ENCODE measurements at places on chromosomes 3 and 15.

- no peak for DNase-seq
Measured at GRCh38 chr15:50933341-50933740, 24.9 kb downstream of the AP4E1 start.

GRCh38 chr15:101458908-101459578 is 30.5 kb downstream of the PCSK6 start:
- DNase-seq, result no peak

DNA sequence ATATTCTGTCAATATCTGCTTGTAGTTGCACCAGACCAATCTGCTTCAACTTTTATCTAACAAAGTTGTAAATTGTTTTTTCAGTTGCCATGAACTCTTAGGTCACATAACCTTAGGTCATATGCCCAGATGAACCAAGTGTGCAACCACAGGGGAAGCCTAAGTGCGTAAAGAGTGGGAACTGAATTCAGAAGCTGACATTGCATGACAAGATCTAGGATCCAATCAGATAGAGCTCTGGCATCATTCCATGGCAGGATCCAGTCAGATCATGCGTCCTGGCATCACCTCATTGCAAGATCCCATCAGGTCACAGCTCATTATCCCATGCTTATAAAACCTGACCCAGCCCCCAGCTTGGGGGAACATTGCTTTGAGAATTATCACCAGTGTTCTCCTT is 18.9 kb upstream of the IFT57 start:
- DNase-seq, result no peak

DNA sequence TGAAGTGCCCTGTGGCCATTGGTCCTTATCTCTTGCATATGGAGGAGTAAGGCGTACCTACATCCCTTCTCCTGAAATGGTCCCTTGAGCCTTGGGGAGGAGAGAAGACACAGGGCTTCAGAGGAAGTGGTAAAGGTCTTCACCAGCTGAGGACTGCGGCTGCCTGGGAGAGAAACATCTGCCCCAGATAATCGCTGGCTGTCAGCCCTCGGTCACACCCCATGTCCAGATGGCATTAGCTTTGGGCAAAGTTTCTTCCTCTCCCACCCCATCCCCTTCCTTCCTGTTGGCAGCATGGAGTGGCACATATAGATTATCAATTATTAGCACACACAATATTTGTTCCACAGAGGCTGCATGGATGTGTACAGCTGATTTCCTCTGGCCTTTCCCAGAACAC is 61.6 kb downstream of the LRTM1 start:
- DNase-seq, result no peak

DNA sequence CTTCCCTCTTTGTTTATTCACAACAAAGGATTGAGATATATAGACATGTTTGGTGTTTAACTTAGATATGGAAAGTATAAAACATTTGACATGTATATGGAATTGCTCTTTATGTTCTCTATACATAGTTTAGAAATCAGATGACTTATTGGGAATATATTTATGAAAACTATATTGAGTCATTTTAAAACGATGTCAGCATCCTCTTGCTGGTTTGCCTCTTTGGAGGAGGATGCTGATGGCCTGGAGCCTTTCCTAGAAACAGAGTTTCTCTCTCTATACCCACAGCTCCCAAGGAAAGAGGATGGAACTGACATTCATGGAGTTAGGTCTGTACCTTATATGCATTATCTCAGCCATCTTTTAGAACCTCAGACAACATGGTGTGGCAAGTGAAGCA is 40.3 kb downstream of the ZBTB38 start:
- DNase-seq, result no peak

- no peak for DNase-seq
Measured at GRCh38 chr15:58684751-58685150, 64.8 kb downstream of the ADAM10 start.

- no peak for DNase-seq
Measured at GRCh38 chr3:53083521-53083920, 37.6 kb upstream of the SFMBT1 start.

GRCh38 chr3:5190147-5190791 is 2.8 kb downstream of the EDEM1 start:
- DNase-seq, result no peak

GRCh38 chr15:61634837-61635236 is 405.7 kb upstream of the RORA start:
- DNase-seq, result no peak

GRCh38 chr15:41952013-41952563 is 20.3 kb downstream of the EHD4 start:
- no peak for DNase-seq

GRCh38 chr3:50286322-50287227 is 5.7 kb downstream of the IFRD2 start:
- no peak for DNase-seq

DNA sequence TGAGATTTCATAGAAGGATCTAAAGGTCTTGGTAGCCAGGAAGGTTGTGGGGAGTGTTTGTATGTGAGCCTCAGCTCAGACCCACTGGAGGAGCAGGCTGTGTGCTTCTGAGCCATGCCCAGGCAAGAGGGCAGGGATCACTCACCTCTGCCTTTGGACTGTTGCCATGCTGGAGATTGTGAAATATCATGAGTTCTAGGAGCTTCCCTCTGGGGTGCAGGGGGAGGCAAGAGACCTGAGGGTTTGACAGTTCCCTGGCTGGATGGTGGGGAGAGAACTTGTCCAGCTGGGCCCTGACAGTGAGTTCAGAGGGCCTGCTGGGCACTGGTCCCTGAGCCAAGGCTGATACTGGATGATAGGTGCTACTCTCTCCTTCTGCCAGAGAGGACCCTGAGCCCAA is 6.0 kb downstream of the SLC6A1 start:
- DNase-seq, result no peak

DNA sequence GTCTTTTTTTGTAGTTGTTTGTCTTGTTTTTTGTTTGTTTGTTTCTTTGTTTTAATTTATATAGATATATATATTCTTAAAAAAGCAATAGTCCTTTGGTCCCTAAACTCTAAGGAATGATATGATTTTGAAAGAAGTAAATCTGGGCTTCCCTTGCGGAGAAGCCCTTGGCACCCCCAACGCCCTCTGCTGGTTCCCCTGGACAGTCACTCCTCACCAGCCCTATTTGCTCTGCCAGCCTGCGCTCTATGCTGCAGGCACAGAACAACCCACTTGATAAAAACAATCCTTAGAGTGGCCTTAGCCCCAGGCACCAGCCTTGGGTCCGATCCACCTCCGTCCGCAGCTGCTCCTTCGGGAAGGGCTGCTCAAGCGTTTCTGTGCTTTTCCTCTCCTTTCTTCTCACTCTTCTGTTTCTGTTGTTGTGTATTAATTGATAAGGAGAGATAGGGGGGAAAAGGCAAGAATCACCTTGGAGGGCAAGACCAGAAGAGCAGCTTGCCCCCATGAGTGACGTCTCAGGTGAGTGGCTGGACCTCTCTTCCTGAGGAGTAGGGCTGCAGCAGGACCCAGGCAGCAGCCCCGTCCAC is 13.7 kb upstream of the PARP6 start:
- no peak for DNase-seq

- DNase-seq, result peak; percentile 59
Measured at GRCh38 chr15:70512772-70513362, 250.5 kb downstream of the UACA start.

DNA sequence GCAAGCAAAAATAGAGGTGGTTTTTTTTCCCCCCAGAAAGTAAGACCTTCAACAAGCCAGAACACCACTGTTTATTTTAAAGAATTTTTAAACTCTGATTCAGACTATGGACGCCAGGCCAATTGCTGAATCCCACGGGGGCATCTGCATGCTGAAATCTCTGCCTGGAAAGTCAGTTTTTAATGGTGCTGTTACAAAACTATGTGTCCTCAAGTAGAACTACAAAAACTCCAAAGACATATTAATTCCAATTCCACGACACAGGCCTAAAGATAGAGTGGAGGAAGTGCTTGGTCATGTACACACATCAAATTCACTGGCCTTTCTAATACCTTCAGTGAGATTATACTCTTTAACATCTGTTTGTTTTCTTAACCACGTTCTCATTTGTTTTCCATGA is 490.5 kb upstream of the NR2F2 start:
- no peak for DNase-seq

GRCh38 chr15:94671858-94672532 is 440.6 kb downstream of the MCTP2 start:
- peak; percentile 50 for DNase-seq

- no peak for DNase-seq
Measured at GRCh38 chr3:73365756-73366397, 258.9 kb downstream of the PDZRN3 start.

DNA sequence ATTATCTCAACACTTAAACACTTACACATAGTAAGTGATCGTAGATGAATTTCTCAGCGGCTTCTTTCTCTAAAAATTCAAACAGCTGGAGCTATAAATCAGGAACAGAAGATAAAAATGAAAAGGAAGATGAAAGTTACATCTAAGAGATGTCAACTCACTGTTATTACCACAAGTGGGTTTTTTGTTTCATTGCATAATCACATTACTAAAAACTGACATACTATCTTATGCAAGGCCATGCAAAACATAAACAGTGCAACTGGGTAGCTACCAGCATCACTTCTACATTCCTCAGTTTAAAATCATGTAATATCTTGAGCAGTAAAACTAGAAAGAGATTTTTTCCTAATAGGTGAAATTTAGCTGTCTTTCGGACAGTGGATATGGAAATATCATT is 14.9 kb downstream of the MINDY4B start:
- DNase-seq, result no peak

GRCh38 chr15:88542342-88542733 is 4.1 kb downstream of the DET1 start:
- DNase-seq, result no peak

- DNase-seq, result no peak
Measured at GRCh38 chr3:62672270-62672987, 202.8 kb downstream of the CADPS start.

DNA sequence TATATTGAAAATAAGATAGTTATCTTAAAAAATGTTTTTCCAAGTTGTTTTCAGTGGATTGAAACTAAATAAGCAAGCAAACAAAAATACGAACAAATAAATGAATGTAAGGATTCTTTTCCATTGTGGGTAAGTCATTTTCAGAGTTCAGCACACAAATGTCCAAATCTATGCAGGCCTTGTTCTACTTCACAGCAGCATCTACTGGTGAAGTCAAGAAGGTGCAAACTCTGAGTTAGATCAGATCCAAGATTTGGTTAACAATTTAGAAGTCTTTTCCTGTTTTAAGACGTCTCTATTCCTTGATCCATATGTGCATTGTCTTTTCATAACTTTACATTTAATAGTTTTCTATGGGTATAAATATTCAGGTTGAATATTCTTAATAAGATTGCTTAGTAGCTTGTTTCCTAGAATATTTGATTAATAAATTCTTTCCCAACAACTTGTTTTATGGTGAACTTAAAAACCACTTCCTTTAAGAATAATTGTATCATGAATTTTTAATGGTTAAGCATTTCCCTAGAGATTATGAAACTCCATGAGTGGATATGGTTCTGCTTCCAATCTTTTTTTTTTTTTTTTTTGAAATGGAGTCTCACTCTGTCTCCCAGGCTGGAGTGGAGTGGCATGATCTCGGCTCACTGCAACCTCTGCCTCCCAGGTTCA is 10.5 kb downstream of the PTX3 start:
- no peak for DNase-seq

DNA sequence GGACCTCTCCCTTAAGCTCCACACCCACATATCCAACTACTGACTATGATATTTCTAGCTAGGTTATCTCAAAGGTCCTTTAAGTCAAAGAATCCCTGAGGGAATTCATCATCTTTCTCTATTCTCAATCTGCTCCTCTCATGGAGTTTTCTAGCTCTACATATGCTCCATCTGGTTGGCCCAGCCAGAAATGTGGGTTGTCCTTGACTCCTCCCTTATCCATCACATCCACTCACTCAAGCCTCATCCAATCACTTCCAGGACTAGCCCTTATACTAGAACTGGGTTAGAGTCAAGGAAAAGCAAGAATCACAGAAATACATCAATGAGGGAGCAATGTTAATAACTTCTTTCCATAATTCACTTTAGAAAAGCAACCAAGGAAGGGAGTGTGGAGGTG is 45.4 kb downstream of the ZNF106 start:
- no peak for DNase-seq

- peak; percentile 50 for DNase-seq
Measured at GRCh38 chr15:53586799-53587198, 172.7 kb downstream of the WDR72 start.

DNA sequence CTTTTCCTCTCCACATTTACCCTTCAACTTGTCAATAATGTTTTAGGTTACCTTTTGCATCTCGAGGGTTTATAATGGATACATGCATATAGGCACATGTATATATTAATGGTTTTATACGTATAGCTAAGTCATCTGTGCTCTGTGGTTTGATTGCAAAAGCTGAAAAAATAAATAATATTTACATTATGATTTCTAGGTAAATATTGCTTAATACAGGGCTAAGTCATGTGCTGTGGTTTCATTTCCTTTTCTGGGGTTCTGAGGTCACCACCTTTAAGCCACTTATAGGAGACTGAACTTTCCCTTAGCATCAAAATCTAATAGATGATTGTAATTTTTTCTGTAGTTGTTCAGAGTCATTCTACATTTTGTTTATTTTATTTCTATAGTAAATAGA is 33.1 kb downstream of the LPP start:
- no peak for DNase-seq

- no peak for DNase-seq
Measured at GRCh38 chr3:31462050-31462569, 70.6 kb upstream of the STT3B start.

GRCh38 chr3:142356818-142357217 is 91.0 kb downstream of the XRN1 start:
- DNase-seq, result no peak

DNA sequence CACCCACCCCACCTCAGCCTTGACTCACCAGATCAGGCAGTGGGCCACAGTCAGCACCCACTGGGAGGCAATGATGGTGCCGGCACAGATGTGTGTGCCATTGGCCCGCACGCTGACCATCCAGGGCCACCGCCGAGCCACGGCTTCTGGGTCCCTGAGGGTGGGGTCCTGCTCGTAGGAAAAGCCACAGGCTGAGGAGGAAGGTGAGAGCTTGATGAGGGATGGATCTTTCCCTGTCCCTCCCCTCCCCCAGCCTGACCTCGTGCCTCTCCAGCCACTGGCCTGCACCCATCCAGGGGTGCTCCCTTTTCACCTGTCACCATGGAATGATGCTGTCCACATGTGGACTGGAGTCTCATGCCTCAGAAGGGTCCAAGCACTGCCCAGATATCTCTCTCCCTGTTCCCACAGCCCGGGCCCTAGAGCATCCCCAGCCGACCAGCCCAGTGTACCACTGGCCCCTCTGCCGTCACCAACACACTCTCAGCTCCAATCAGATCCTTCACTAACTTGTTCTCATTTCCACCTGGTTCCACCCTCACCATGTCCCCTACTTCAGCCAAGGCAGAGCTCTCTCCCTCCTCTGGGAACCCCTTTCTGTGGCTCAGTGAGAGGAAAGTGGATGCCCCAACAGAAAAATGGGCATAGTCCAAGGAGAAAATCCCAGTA is 2.0 kb downstream of the PRSS50 start:
- no peak for DNase-seq

GRCh38 chr15:52082197-52083036 is 30.2 kb downstream of the BCL2L10 start:
- DNase-seq, result no peak

DNA sequence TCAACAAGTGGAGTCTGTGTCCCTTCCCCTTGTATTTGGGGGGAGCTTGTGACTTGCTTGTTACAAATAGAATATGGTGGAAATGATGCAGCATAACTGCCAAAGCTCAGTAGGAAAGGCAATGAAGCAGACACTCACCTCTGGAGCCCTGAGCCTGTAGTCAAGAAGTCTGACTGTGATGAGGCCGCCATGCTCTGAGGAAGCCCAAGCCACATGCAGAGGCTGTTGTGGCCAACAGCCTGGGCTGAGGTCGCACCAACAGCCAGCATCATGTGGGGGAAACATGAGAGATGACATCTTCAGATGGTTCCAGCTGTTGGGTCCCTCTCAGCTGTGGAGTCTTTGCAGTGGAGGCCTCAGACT is 161.4 kb downstream of the CHSY1 start:
- no peak for DNase-seq

Measured in iPS DF 19.7 (cell line).